ENCODE measurements at places on chromosomes 12 and 14. TPM values are rescaled to one million over a fixed set of nuclear protein-coding genes. Genes with fewer than 3 reads are reported as not detected.
A peak's percentile ranks its signal among the peaks of the same experiment; 100 is the strongest.

DNA sequence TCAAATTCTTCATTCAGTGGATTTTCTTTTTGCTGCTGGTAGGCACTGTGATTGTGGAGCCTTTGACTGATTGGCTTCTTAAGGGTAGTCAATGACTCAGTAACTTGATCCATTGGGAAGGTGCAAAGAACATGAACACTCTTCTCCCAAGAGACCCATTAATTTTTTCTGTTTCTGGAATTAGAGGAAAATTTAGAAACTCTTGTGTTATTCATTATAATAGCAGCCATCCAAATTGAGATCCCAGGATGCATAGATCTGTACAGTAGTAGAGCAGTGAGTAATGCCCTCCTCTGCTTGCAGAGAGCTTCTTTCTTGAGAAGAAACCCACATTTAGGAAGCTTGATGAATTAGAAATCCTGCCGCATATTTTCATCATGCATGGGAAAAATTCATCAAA is 63.9 kb downstream of the MYRFL start:
- no peak for DNase-seq
- no peaks in the 10 kb centered on the region for H3K36me3 ChIP-seq
- no peaks in the 10 kb centered on the region for H3K4me1 ChIP-seq
- H3K4me3 ChIP-seq: no peak overlapping the region
- H3K27ac ChIP-seq: no peak overlapping the region
- H3K27me3 ChIP-seq: no peaks in the 10 kb centered on the region

DNA sequence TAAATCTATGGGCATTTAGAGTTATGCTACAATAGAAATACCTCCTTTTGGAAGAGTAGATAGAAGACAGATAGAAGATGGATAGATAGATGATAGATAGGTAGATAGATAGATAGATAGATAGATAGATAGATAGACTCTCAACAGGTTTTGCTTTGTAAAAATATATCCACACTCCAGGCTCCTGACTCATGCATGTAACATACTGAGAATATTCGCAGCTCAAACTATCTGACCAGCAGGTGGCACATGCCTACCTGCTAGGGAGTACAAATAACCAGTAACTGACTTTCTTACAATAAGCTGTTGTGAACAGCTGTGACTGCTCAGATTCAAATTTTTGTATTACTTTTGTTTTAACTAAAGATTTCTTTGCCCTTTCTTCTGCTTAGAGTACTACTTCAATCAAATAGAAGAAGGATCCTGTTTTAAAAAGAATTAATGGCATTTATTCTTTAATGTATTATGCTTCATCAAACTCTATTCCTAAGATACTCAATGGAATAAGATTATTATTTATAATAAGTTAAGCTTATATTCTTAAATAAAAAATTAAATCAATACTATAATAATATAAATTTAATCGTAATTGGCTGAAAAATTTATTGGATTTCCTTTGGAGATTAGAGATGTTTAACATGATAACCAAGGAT is 15.8 kb upstream of the CPNE8 start:
- no peaks in the 10 kb centered on the region for H3K4me1 ChIP-seq
- no peaks in the 10 kb centered on the region for H3K36me3 ChIP-seq
- DNase-seq: no peak
- H3K27me3 ChIP-seq: no peaks in the 10 kb centered on the region
- no peak overlapping the region for H3K4me3 ChIP-seq
- H3K27ac ChIP-seq: no peak overlapping the region

GRCh38 chr12:3628629-3629028 is 124.3 kb downstream of the CRACR2A start:
- DNase-seq: no peak
- no peak overlapping the region for H3K27ac ChIP-seq
- H3K4me3 ChIP-seq: no peak overlapping the region

DNA sequence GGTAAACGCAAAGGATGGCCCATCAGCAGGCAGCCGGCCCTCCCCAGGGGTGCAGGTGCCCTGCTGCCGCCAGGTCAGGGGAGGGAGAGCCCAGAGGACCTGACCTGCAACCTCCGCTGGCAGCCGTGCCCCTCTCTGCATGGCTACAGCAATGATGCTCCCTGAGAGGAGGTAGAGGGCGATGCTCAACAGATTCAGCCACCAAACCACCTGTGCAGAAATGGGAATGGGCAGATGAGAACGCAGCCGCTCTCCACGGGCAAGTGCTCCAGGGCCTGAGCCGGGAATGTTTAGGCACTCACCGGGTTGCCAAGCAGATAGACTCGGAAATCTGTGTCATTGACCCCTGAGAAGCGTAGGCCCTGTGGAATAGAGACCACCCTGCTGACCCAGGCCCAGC is 8.7 kb upstream of the NGB start:
- no peak overlapping the region for H3K27ac ChIP-seq
- no peak overlapping the region for H3K4me3 ChIP-seq
- no peaks in the 10 kb centered on the region for H3K4me1 ChIP-seq

DNA sequence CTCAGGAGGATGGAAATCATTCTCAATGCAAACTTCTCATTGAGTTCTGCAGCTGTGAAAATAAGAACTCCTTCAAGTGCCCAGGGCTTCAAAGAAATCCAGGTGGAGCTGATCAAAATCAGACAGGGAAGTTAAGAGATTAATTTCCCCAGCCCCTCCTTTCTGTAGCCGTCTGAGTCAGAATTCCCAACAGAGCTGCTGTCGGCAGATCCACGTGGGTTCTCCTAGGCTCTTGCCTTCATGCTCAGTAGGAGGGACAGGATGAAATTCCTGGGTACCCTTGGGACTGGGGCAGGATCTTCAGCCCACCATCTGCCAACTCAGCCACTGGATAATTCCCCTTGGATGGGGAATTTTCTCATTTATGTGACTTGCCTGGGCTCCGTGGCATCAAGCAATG is 13.3 kb downstream of the TGFB3 start:
- H3K27me3 ChIP-seq: no peaks in the 10 kb centered on the region
- H3K27ac ChIP-seq: no peak overlapping the region
- peaks cover 65% of the 10 kb centered on the region for H3K36me3 ChIP-seq

GRCh38 chr14:77340389-77340788 is 19.6 kb downstream of the GSTZ1 start:
- H3K36me3 ChIP-seq: peaks cover 11% of the 10 kb centered on the region
- H3K27ac ChIP-seq: no peak overlapping the region
- no peaks in the 10 kb centered on the region for H3K4me1 ChIP-seq

DNA sequence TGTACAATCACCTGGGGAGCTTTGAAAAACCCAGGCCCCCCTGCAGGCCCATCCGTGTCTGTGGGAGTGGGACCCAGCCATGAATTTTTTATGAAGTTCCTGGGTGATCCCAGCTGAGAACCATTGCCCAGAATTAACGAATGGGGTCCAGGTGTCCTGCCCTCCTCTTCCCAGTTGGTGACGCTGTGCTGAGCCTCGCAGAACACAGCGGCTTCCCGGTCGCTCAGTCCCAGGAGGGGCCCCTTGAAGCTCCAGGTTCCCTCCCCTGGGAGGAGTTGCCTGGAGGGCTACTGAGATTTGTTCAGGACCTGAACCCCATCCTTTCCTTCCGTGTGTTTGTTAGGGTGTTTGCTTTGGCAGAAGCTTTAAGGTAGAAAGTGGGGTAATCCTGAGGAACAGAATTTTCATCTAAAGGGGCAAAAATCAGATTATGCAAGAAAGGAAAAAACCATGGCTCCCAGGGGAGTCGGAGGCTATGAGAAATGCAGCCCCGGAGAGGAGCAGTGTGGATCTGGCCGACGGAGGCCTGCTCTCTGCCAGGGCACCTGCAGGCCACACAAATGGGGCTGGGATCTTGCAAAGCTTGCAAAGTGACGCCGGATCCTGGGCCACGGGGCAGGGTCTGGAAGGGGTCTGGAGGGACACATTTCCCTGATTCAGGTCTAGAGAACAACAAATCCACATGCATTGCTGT is 164.7 kb upstream of the PRMT8 start:
- DNase-seq: no peak
- no peaks in the 10 kb centered on the region for H3K36me3 ChIP-seq
- H3K27ac ChIP-seq: no peak overlapping the region
- no peak overlapping the region for H3K4me3 ChIP-seq

- H3K4me1 ChIP-seq: no peaks in the 10 kb centered on the region
- H3K27ac ChIP-seq: no peak overlapping the region
- no peaks in the 10 kb centered on the region for H3K36me3 ChIP-seq
- DNase-seq: peak; percentile 49
Measured at GRCh38 chr14:100609331-100609870, 22.2 kb upstream of the BEGAIN start.

DNA sequence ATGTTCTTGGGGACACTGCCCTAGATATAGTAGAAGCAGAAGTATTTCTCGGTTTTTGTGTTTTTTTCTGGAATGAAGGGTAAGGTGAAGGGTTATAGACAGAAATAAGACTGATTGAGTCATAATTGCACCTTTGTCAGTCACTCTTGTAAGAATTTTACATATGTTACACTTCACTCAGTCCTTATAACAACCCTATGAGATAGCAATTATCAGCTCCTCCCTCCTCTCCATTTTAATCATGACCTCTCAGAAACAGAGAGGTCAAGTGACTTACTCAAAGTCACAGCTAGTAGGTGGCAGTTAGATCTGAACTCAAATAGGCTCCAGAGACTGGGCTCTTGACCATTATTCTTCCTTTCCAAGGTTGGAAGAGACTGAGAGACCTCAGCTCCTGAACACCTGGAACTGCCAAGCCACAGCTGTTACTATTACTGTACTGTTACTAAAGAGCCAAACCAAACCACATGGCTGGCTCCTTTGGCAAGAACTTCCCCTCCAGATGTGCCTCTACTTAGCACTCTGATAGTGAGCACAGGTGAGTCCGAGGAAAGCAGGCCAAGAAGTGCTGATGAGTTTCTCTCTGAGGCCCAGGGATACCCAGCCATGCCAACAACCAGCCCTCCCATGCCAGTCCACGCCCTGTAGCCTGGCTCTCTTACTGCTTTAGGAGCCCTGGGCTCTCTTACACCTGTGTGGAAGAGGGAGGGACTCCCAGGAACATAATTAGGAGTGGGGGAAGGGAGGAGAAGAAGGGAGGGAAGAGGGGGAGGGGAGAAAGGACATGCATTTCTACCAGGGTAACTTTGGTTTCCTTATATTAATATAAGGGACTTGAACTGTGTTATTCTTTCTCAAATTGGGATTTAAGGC is 121.3 kb downstream of the CRADD start:
- no peak overlapping the region for H3K4me3 ChIP-seq
- no peak for DNase-seq
- H3K4me1 ChIP-seq: peaks cover 17% of the 10 kb centered on the region
- no peaks in the 10 kb centered on the region for H3K27me3 ChIP-seq
- no peak overlapping the region for H3K27ac ChIP-seq

GRCh38 chr12:45184147-45184963 is 31.5 kb upstream of the ANO6 start:
- H3K36me3 ChIP-seq: no peaks in the 10 kb centered on the region
- no peaks in the 10 kb centered on the region for H3K27me3 ChIP-seq
- no peak for DNase-seq
- H3K4me3 ChIP-seq: no peak overlapping the region
- H3K27ac ChIP-seq: no peak overlapping the region

- peak; percentile 24 for DNase-seq
- no peaks in the 10 kb centered on the region for H3K27me3 ChIP-seq
- H3K36me3 ChIP-seq: no peaks in the 10 kb centered on the region
- no peak overlapping the region for H3K4me3 ChIP-seq
- H3K4me1 ChIP-seq: no peaks in the 10 kb centered on the region
Measured at GRCh38 chr12:52575256-52575655, 1.6 kb upstream of the KRT74 start.

DNA sequence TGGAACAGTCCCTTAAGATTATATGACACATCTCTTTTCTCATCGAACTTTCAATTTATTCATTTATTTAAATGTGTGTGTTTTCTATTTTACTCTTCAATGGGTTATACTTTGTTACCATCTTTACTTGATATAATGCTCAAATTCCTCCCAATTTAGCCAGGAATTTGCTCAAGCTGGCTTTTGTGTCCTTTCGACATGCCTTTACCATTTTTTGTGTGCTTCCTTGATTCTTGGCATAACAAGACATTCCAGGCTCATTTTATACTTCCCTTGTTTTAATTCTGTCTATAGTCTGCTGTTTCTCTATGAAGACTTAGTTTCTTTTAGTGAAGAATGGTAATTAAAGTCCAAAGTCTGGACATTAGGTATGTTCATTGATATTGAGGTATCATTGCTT is 315.8 kb downstream of the AEBP2 start:
- no peaks in the 10 kb centered on the region for H3K36me3 ChIP-seq
- DNase-seq: no peak
- no peak overlapping the region for H3K4me3 ChIP-seq
- H3K27ac ChIP-seq: no peak overlapping the region

DNA sequence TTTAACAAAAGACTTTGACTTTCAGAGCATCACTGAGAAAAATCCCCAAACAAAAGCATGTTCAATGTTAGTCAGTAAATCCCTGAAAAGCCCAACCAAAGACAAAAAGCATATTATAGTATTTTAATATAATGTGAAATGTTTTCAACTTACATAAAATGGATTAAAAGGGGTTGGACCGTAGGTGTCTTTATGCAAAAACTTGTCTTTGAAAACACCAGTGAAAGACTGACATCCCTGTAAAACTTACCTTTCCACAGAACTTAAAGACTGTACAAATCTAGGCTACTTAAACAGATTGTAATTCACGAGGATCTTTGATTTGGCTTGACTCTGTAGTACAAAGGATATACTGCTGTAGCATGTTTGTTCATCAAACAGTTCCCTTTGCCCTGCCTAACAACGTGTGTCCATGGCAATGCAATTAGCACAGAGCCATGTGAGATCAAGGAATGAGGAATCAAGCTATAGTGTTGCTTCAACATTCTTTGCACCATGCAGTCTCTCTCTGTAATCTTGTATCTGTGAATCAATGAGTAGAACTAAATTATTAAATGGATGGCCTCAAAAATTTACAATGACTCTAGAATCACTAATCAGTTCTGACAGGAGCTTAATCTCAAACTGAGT is 138.5 kb upstream of the SYT1 start:
- DNase-seq: no peak
- H3K4me1 ChIP-seq: no peaks in the 10 kb centered on the region
- no peaks in the 10 kb centered on the region for H3K27me3 ChIP-seq
- H3K36me3 ChIP-seq: no peaks in the 10 kb centered on the region
- H3K4me3 ChIP-seq: no peak overlapping the region

DNA sequence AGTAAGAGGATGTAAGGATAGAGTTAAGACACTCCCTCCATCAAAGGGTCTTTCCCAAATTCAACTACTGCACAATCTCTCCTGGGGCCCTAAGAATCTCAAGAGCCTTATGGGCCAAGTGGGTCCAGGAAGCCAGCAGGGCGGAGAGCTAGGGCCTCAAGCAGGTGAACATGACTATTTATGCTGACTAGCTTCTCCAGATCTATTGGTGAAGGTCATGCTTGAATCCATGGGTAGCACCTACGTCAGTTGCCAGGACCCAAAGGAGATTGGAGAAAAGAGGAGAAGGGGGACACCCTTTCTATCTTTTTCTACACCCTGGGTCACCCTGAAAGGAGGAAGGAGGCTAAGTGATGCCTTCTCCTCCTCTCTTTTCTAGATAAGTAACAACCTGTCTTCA is 534.2 kb upstream of the MIS18BP1 start:
- no peaks in the 10 kb centered on the region for H3K4me1 ChIP-seq
- no peak for DNase-seq
- no peaks in the 10 kb centered on the region for H3K36me3 ChIP-seq
- no peaks in the 10 kb centered on the region for H3K27me3 ChIP-seq
- H3K4me3 ChIP-seq: no peak overlapping the region

The LDHB gene
- 424 TPM for total RNA-seq

The TAS2R8 gene
- total RNA-seq: not detected

The KICS2 gene
- total RNA-seq: 7.2 TPM

The TRAFD1 gene
- total RNA-seq: 81.2 TPM

The PIK3C2G gene
- 1.7 TPM for total RNA-seq

The PIWIL1 gene
- not detected for total RNA-seq
